ENCODE measurements at places on chromosomes 5 and 9.

GRCh38 chr9:81549500-81550206 is 139.7 kb downstream of the TLE1 start:
- no peak for DNase-seq

GRCh38 chr5:62729675-62730074 is 151.1 kb downstream of the LRRC70 start:
- DNase-seq = no peak

DNA sequence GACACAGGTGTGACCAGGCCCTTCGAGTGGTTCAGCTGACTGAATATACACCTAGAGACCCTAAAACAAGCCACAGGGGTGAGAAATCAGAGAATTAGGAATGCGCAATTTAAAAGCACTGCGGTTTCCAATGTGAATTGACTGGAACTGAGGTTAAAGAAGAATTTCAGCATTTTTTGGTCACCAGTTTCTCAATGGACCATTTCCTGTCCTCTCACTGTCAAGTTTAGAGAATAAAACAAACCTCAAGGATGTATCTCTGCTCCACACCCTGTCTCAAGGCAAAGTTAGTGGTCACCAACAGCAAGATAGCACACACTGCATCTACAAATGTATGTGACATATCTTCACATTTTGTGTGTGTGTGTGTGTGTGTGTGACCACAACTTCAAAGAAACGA is 143.8 kb upstream of the MAP3K1 start:
- no peak for DNase-seq

GRCh38 chr9:29625292-29625731 is 2052.0 kb upstream of the C9orf72 start:
- DNase-seq = peak; percentile 33

DNA sequence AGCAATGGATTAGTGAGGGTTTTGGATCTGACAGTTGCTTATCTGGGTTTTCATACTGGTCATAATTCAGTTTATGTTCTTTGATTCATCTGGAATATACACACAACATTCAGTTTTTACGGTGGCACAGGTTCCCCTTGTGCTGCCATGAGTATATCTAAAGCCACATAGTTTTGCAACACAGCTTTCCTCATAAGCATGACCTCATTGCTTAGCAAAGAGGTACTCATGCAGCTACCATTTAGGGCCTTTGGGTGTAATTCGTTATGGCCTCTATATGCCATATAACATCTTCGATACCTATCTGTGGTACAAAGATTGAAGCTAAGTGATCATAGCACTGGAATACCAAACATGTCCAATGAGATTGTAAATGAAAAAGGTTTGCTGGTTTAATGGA is 2.9 kb upstream of the RBM22 start:
- DNase-seq = no peak

- DNase-seq = peak; percentile 83
Observed at GRCh38 chr9:75866273-75866871, 24.1 kb upstream of the PCSK5 start.

DNA sequence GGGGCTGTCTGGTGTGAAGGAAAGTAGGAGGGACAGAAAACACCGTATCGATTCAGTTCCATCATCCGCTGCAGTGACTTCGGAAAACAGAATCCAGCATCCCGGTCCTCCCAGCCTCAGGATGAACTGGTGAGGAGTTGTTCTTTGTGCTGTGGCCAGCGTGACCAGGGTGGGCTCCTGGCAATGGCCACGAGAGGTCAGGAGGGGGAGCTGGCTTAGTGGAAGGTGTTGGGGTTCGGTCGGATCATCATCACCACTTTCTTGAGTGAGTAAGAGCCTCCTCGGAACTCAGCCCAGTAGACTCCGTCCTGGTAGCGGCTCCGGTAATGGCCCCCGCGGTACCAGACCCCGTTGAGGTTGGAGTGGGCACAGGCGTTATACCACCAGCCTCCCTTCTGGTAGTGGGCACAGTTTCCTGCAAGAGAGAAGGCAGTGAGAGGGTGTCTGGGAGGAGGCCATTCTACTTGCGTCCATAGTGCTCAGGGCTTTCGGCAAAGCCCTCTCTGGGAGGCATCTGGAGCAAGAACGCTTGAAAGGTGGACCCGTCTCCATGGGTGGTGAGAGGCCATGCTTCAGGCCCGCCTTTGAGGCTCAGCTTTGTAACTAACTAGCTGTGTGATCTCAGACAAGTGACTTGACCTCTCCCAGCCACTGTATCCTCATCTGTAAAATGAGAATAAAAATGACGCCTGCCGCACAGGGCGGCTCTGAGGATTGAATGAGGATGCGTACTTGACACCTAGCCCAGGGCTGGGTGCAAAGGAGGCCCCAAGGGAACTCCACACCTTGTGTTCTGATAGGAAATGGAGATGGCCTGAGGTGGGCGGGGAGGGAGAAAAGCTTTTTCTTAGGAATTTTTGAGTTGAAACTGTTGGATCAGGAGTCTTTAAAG is 33.5 kb downstream of the ANGPTL2 start:
- no peak for DNase-seq

- DNase-seq = peak; percentile 45
Observed at GRCh38 chr9:78552802-78553201, 255.9 kb downstream of the PSAT1 start.

DNA sequence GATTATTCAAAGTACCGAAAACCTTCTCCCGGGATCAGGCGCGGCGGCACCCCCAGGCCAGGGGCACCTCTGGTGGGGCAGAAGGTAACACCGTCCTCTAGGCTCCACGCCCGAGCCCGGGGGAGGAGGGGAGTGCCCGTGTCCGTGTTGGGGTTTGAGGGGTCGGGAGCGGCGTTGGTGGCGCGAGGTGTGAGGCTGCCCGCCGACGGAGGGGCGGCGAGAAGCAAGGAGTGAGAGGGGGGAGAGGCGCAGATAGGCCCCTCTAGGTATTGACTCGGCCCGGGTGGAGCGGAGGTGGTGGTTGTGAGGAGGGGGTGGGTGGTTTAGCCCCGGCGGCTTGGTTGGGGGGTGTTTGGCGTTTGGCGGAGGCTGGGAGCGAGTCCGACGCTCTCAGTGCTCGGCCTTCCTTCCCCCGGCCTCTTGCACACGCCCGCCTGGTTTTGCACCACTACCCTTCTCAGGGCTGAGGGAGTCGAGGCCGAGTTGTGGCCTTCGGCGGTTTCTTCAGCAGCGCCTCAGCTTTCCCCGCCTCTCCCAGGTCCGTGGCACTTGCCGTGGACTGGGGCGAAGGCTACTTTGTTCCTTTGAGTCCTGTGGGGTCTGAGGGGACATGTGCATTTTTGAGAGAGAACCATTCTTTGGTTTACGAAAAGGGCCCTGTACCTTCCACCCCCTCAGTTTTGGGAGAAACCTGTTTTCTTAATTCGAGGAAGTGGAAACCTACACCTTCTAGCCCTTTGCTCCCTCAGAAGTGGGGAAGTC is 450 bp downstream of the GPBP1 start:
- peak; percentile 79 for DNase-seq

- no peak for DNase-seq
Observed at GRCh38 chr9:92645041-92645440, 24.9 kb downstream of the IPPK start.

DNA sequence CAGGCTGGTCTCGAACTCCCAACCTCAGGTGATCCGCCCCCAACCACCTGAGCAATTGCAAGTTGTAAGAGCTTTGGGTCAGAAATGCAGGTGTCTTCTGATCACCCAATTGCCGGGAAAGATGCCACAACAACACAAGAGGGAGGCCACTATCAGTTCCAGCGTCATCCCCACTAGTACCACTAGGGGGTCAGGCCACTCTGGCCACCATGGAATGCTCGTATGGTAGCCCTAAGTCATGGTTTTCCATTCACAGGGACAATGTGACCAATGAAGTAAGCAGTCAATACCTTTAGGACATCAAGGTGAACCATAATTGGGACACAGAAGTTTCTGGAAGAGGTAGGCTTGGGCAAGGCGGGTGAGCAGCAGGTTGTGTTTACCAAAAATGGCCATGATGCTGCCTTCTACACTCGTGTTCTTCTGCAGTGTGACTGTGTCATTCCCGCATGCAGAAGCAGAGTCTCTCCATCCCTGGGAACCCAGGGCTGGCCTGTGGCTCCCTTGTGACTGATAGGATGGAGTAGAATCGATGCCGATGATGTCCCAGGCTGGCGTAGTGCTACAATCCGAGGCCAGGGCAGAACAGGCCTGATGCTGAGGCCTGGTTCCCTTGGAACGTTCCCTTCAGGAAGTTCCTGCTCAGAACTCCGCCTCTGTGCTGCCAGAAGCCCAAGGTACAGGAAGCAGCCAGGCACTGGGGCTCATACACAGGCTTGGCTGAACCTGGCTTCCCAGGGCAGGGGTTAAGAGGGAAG is 42.2 kb upstream of the ANKRD33B start:
- no peak for DNase-seq

GRCh38 chr5:172565455-172565854 is 75.6 kb upstream of the NEURL1B start:
- no peak for DNase-seq

- no peak for DNase-seq
Observed at GRCh38 chr5:65037831-65038815, 269.4 kb downstream of the CWC27 start.

GRCh38 chr9:116134975-116135374 is 18.6 kb upstream of the PAPPA start:
- DNase-seq = no peak

DNA sequence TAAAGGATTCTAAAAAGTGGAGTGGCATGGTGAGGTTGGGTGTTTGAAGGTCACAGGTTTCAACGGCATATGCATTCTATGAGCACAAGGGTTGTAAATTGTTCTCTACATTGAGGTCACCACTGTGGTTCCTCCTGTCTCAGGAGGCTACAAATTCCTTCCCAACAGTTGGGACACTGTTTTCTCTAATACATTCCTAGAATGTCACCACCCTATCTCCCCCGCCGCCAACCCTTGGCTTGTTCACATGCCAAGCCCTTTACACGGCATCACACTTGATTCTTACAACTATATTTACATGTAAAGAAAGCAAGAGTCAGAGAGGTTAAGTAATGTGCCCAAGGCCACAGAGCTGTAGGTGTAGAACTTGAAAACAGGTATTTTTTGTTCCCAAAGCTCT is 315.1 kb downstream of the RAB3C start:
- DNase-seq = no peak

DNA sequence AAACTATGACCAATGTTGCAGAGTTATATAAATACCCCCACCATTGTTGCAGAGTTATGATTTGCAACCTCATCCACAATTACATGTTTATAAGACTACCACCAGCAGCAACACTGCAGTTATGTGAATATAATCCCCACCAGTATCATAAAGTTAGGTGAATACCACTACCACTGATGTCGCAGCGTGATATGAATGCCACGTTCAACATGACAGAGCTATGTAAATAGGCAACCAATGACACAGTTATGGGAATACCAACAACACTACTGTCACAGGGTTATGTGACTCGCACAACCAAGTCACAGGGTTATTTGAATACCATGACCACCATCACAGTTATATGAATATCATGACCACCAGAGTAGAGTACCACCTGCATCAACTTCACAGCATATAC is 63.9 kb downstream of the SHC3 start:
- DNase-seq = no peak

- DNase-seq = peak; percentile 94
Observed at GRCh38 chr9:132575005-132575609, 7.3 kb upstream of the BARHL1 start.

DNA sequence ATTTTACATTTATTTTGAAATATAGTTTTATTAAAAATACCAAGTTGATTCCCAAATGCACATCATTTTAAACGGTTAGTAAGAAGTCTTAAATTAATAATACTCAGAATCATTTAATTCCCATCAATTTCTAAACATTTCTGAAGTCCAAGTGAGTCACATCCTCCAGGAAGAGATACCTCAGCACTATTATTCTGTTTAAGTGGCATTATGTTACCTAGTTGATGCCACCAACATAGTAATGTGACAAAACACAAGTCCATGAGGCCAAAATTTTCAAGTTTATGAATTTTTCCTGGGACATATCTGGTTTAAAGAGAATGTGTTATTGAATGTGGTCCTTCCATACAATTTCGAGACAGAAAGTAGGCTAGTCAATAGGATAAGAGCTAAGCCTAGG is 1348.3 kb upstream of the CDH9 start:
- no peak for DNase-seq

GRCh38 chr9:130983970-130984369 is 25.0 kb upstream of the LAMC3 start:
- DNase-seq = no peak

- no peak for DNase-seq
Observed at GRCh38 chr5:127804886-127805426, 101.8 kb downstream of the CCDC192 start.

DNA sequence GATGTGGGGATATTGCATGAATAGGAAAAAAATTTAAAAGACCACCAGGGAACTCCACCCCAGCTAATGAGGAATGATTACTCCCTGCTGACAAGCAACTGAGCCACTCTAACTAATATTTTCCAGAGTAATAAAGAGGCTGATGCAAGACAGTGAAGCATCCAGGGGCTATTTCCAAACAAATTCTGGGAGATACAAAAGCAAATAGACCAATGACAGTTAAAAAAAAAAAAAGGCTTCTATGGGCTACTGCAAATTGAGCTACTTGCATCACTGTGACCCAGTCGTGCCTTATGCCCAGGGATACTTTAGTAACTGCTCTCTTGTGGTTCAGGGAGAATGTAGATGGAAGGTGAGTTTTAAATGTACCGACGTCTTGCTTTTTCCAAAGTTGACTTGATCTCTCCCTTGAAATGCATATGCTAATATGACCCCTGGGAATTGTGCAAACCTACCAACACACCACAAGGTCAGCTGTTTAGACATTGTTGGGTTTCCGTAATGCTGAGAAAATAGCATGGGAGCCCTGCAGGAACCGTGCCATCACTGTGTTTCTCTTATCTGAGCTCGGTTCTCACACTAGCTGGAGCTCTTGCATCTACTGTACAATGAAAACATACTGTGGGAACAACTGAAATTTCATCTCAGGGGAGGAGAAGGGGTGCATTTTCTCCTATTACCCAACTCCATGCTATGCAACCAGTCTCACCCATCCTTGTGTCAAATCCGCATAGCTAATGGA is 250.6 kb upstream of the MAP3K1 start:
- DNase-seq = no peak

GRCh38 chr5:20609126-20609525 is 621.1 kb upstream of the CDH18 start:
- no peak for DNase-seq

DNA sequence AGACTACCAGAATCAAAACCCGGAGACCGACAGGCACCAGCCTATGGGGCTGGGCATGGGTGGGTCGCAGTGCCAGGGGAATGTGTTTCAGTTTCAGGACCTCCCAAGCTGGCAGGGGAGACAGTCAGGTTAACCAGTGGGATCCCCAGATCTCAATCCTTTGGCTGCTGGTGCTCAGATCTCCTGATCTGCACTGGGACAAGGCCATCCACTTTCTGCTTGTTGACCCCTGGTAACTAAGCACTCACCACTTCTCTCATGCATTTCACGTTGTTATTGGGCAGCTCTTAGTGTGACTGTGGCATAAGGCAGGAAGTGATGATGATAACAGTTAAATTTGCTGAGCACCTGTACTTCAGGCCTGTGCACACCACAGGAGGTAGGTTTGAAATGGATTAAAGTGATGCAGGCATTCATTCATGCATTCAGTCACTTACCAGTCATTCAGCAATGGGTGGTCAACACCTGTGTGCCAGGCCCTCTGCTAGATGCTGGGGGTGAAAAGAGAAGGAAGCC is 42.1 kb upstream of the STXBP1 start:
- DNase-seq = no peak

Data from eye (tissue), 1 donor.